ENCODE measurements at places on chromosomes 5 and 9.

DNA sequence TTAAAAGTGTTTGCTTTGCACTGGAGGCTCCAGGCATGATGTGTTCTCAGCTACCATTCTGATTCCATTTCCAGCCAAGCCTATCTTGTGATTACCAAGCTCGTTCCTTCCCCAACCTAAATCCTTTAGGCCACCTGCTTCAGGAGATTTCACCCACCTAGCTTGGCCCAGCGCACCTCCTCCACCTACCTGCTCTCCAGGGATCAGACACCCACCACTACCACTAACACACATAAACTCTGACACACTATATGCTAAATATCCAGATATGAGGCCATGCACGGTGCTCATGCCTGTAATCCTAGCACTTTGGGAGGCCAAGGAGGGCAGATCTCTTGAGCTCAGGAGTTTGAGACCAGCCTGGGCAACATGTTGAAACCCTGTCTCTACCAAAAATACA, 2.4 kb downstream of the MYORG start:
- DNase-seq = no peak

DNA sequence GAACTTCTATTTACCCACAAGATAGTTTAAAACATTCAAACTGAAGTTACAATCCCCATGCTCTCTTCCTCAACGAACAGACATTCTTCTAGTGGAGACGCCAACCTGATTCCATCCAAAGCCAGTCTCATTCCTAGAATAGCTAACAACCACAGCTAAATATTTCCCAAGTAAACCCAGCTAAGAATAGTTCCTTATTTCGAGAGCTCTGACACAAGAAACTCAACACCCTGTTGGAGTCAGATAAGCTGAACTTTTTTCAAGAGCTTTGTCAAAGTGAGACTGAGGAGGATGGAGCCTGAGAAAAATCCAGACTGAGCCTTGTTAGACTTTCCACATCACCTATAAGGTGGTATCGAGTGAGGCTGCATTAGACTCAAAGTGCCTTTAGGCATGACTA, 56.7 kb upstream of the RPS23 start:
- DNase-seq = no peak

DNA sequence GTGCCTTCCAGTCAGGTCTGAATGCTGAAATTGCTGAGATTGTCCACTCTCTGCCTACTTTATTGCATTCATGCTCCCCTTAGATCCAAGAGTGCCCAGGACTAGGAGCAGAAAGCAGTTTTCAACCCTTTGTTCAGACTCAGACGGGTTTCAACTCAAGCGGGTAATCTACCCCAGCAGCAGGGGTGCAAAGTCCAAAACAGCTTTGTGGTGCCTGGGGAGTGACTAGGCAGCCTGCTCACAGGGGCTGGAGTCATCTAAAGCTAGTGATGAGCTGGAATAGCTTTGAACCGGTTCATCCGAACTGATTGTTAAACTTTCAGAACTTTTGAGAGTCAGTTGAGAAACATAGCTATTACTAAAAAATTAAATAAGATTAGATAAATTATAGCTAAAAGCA, 71.0 kb upstream of the IQGAP2 start:
- DNase-seq = no peak

GRCh38 chr5:127930311-127930710, 153.3 kb upstream of the SLC12A2 start:
- DNase-seq = peak; percentile 36

- no peak for DNase-seq
These were observed 271.6 kb downstream of the AUH start for GRCh38 chr9:91090130-91090410.

- no peak for DNase-seq
These were observed 10.1 kb upstream of the MOB3B start for GRCh38 chr9:27539479-27540441.

DNA sequence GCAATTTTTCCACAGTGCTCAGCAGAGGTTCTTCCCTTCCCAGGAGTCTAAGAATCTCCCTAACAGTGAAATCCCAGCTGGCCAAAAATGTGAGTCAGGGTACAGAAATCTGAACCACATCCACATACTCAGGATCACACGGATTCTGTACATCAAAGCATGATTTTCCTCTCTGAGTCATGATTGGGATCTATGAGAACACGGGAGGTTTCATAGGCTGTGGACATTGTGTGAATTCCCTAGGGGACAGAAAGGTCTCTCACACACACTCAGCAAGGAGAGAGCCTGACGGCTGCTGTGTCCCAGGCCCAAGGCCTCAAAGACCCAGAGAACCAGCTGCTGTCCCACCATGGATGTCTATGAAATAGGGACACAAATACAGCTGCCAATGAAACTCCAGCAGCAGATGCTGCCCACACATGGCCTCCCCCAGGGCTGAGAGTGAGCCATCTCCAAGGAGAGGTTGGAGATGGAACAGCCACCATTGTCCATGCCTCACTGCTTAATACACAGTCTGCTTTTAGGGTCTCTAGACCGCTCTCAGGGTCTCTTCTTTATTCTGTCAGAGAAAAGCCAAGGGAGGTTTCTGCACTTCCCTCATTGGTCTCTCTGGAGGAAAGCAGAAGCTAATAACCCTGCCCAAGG, 102.7 kb downstream of the ADAMTS12 start:
- peak; percentile 97 for DNase-seq

- no peak for DNase-seq
These were observed 1802.5 kb downstream of the EFNA5 start for GRCh38 chr5:105868038-105868780.

DNA sequence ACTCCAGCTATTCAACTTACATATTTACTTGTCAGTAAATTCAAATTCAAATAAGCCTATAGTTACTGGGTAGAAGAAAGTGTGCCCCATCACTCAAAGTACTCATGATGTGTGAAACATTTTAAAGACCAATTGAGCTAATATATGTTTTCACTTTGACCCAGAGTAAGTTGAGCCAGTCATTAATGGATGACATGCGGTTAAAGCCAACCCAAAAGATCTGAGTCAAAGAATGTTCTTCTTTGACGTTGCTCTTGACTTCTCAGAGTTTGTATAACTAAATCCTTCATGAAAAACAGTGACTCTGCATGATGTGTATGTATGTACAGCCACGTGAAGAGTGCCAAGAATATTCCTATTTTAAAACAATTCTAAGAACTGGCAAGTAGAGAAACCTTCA, 237.4 kb downstream of the NR2F1-AS1 start:
- DNase-seq = no peak

DNA sequence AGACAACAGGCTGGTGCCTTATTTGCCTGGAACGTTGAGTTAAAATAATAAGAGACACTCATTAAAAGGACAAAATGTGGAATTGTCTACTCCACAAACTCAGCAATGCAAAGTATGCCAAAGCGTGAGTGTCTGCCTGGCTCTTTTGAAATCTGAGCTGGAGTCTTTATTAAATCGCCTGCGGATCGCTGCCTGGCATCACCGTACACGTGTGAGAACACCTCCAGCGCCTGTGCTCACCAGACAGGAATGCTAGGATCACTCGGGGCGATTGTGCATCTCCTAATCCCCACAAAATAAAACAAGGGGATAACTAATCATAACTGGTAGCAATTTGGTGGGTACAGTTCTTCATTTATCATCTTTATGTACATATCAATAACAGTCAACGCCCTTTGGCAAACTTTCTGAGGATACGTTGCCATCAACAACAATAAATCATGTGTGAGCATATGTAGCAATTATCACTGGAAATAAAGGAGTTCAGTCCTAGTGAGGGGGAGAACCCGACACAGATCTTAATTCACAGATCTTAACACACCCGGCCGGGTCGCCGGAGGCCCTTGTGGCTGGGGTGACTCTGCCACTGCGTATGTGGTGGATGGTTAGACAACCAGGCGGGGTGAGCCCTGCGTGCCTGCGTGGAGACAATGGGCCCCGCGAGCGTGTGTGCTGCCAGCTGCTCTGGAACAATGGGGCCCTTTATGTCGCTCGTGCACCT, 284.9 kb upstream of the IRX1 start:
- peak; percentile 99 for DNase-seq

DNA sequence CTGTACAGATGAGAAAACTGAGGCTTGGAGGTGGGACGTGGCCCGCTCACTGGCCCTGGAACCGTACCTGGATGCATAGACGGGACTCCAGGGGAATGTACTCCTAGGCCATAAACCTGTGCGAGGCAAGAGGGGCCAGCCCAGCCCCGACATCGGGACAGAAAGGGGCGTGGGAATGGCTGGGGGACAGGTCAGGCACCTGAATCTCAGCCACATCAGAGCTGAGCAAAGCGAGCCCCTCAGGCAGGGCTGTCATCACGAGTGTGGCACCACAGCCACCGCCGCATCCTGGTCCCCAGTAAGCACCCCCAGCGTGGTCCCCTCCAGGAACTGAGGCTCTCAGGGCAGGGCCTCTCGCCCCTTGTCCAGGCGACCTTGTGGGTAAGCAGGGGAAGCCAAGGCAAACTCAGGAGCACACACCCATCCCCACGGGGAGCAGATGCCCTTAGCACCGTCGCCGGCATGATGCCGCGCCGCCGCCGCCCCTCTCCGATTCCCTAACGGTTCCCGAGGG, 16.5 kb downstream of the NACC2 start:
- no peak for DNase-seq

- DNase-seq = peak; percentile 13
These were observed 730 bp downstream of the ZMYND19 start for GRCh38 chr9:137589441-137590122.

- no peak for DNase-seq
These were observed 9.3 kb downstream of the ENTREP1 start for GRCh38 chr9:69334317-69334716.

- no peak for DNase-seq
These were observed 659 bp downstream of the RAI14 start for GRCh38 chr5:34656700-34657273.

- DNase-seq = no peak
These were observed 217.2 kb upstream of the WWC1 start for GRCh38 chr5:168073991-168074800.

DNA sequence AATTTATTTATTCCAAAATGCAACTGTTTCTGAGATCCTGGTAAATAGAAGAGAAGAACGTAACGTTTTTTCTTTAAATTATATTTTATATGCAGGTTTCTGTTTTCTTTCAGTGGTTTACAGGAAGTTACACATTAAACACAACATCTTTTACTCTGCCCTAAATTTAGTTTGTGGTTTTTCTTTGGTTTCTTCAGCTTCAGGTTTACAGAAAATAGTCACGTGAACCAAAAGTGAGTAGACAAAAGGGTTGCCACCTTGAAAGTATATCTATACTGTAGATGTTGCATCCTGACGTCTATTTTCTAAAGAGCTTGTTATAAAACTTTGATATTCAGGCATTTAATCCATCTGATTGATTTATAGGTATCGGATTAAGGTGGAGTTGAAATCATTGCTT, 1236.6 kb downstream of the MAT2B start:
- DNase-seq = no peak

DNA sequence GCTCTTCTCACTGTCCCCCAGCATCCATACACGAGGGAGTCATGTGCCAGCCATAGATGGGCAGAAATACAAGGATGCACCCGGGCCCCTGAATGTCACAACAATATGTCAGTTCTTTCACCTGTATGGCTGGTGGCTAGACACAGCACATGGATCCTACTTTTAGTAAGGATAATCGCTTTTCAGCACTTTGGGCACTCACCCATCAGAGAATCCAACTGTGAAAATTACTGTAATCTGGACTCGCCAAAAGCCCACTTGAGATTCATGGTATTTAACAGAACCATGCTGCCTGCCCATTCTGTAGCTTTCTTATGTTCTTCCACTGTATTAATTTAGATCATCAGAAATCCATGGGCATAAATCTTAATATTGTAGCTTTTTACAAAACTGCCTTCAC, 124.8 kb downstream of the FRMD3 start:
- DNase-seq = no peak

GRCh38 chr9:23123048-23123632, 676.5 kb downstream of the DMRTA1 start:
- DNase-seq = no peak

- DNase-seq = no peak
These were observed 39.2 kb downstream of the MARCHF11 start for GRCh38 chr5:16140417-16140816.

DNA sequence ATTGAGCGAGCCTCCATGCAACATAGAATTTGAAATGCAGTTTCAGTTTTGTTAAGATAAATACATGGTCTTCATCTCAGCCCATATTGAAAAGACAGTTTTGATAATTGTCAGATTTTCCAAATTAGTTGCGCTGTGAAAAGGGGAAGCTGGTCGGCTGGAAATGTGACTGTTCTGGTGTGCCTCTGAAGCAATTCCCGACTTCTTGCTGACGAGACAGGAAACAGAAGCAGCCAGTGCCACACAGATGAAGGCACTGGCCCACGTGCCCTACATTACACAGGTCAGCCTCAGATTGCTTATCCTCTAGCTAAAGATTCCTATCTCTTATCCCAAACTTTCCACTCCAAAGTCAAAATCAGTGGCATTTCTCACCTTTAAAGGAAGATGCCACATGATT, 214.1 kb upstream of the TLE4 start:
- DNase-seq = no peak

GRCh38 chr5:28691526-28691925, 1653.1 kb upstream of the CDH9 start:
- no peak for DNase-seq

GRCh38 chr5:42825422-42826148, 13.9 kb upstream of the SELENOP start:
- no peak for DNase-seq

GRCh38 chr9:129617167-129617566, 3.7 kb downstream of the C9orf50 start:
- DNase-seq = peak; percentile 66

- DNase-seq = no peak
These were observed 109.9 kb downstream of the NUDT12 start for GRCh38 chr5:103452666-103453065.

GRCh38 chr5:171577042-171577758, 157.8 kb downstream of the FGF18 start:
- DNase-seq = no peak

GRCh38 chr5:126778675-126779403, 1.9 kb downstream of the LMNB1 start:
- no peak for DNase-seq

GRCh38 chr5:142795251-142795650, 25.1 kb downstream of the ARHGAP26 start:
- DNase-seq = no peak

GRCh38 chr5:57319628-57320027, 145.8 kb downstream of the GPBP1 start:
- no peak for DNase-seq

DNA sequence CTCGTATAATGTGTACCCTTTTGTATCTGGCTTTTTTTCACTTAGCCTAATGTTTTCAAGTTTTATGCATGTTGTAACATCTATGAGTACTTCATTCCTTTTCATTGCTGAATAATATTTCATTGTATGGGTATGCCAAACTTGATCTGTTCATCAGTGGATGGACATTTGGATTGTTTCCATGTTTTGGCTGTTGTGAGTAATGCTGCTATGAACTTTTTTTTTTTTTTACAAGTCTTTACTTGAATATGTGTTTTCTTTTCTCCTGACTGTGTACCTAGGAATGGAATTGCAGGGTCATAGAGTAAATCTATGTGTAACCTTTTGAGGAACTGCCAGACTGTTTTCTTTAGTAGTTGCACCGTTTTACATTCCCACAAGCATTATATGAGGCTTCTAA, 52.4 kb downstream of the MTREX start:
- DNase-seq = peak; percentile 83
